Right renal pelvis (tissue), 4 donors: ENCODE measurements at places on chromosomes 3 and 15. TPM values are rescaled to one million over a fixed set of nuclear protein-coding genes. Genes with fewer than 3 reads are reported as not detected.
A peak's percentile ranks its signal among the peaks of the same experiment; 100 is the strongest.

Gene ATP8B4
- polyA plus RNA-seq, result 3.3 TPM

Gene PP2D1
- polyA plus RNA-seq, result 0.25 TPM

Gene TMEM207
- 15.9 TPM for polyA plus RNA-seq

Gene BUB1B
- 28.7 TPM for polyA plus RNA-seq

Gene NOX5
- 0.89 TPM for polyA plus RNA-seq

DNA sequence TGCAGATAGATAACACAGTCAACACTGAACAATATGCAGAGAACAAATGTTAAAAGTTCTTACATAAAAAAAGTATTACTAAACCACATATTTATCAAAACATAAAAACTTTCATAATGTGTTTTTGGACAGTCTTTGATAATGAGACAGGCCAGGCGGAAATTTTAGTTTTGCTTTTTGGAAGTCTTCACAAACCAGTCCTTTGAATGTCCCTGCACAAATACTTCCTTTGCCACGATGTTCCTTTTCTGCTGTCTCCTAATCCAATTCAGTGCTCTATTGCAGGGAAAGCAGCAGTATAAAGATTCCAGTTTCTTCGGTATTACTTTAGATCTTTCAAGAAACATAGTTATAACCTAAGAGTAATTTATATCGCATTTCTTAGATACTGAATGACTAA, 135.9 kb downstream of the TBL1XR1 start:
- no peak for DNase-seq

GRCh38 chr3:195908694-195909581, 587 bp upstream of the TNK2 start:
- DNase-seq, result no peak

- peak; percentile 42 for DNase-seq
These were observed at the start of gene NLGN1 for GRCh38 chr3:173397161-173398110. TSS of gene NLGN1 (plus strand) at chr3:173397744.

DNA sequence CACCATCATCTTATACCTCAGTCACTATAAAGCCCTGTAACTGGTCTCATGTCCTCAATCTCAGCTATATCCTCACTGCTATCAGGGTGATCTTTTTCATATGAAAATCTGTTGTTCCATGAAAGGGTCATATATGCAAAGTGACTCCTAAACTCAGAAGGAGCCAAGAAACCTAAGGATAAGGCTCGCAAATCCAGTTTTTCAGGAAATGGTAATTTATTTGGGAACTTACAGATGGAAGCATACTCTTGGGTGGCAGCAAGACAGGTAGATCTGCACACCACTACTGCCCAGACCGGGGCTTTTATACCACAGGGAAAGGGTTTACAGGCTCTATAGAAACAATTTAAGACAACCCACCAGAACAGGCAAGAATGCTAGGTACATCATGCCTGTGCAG, 272.3 kb downstream of the UBE2E2 start:
- DNase-seq, result peak; percentile 13

DNA sequence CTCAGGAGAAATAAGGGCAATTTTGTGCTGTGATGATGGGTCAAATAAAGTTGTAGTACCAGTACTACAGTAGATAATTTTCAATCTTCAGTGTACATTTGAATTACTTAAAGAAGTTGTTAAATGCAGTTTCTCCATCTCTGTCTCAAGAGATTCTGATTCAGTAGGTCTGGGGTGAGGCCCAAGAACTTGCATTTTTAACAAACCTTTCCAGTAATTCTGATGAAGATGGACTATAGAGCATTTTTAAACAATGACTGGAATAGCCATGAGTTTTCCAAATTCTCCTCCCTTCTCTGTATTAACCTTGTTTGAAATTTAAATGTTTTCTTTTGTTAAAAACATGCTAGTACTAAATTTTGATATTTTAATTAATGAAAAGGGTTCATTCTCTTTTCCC, 127.0 kb upstream of the CD96 start:
- DNase-seq, result no peak

DNA sequence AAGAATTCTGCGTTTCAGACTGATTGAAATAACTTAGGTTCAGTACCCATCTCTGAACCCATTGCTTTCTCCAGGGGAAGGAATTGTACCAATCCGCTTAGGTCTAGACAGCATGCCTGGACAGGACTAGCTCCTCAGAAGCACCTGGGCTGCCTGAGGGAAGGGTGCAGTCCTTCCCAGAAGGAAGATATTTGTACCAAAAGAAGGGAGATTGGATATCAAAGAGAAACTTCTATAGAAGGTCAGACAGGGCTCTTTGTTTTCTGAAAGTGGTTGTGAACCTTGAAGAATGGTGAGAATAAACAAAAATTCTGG, 133.8 kb upstream of the LRTM1 start:
- DNase-seq, result no peak
